Activated CD4-positive, alpha-beta T cell treated with anti-CD3 and anti-CD28 coated beads, Interleukin-10, Interleukin-2, amounts not matched to agents 100 ng/mL and 50 ng/mL, durations not matched to agents 16 hours and 8 hours (primary cell): ENCODE measurements at places on chromosomes 7 and 10.
A peak's percentile ranks its signal among the peaks of the same experiment; 100 is the strongest.

GRCh38 chr10:102421757-102422512 lies 1.3 kb downstream of the FBXL15 start:
- no peak for DNase-seq

GRCh38 chr7:80369321-80369720 lies 142.5 kb downstream of the GNAT3 start:
- no peak for DNase-seq

GRCh38 chr10:132458586-132459300 lies 61.7 kb downstream of the PWWP2B start:
- DNase-seq: peak; percentile 47

- DNase-seq: no peak
Observed at GRCh38 chr7:11155883-11156282, 182.2 kb downstream of the PHF14 start.

GRCh38 chr7:114539575-114539974 lies 125.0 kb downstream of the FOXP2 start:
- DNase-seq: peak; percentile 5

DNA sequence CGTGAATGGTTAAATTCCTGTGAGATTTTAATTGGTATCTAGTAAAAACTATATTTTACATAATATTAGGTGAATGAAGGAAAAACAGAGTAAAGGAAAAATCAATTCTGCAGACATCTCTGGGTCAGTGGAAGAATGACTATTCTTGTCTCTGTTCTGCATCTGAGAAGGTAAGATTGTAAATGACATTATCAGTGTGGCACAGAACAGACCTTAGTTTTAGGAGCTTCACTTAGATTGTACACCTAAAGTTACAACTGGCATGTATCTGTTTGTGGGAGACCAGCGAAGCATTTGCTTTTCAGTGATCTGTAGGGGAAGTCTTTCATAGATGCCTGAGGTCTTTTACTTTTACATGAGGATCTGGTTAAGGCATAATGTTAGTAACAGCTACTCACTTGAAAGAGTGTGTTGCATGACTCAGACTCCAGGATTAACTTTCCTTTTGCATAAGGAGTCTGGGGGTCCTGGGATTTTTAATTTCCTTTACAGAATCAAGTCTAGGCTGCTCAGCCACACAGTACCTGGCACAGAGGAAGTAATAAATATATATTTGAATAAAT lies 56.2 kb downstream of the JMJD1C start:
- DNase-seq: no peak
